ENCODE measurements at places on chromosomes 12 and 14.

- no peak for DNase-seq
Measured at GRCh38 chr12:16346958-16347357, 487 bp upstream of the MGST1 start.

DNA sequence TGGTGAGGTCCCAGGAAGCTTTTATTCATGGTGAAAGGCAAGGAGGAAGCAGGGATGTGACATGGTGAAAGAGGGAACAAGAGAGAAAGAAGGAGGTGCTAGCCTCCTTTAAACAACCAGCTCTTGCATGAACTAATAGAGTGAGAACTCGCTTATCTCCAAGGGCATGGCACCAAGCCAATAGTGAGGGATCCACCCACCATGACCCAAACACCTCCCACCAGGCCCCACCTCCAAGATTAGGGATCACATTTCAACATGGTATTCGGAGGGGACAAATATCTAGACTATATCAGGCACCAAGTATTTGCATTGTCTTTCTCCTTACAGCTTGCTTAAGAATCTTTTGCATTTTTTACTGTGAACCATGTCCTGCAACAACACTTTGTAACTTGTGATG is 91.9 kb upstream of the DHRS4 start:
- DNase-seq, result peak; percentile 15

GRCh38 chr14:32366986-32367385 is 37.9 kb downstream of the AKAP6 start:
- peak; percentile 59 for DNase-seq

DNA sequence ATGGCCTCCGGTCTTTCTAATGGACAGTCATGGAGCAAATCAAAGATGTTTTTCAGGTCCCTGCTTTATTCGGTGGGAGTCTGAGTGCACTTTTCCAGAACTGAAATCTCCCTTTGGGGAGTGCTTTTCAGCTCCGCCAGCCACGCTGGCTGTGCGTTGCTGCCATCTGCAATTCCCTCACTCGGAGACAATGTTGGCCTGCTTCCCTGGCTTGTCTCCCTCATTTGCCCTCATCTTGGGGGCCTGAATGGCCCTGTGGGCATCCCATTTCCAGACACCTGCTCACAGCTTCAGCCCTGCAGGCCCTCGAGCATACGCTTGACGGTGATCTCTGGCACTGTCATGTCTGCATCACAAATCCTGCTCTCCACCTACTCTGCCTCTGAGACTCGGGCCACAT is 103.8 kb downstream of the CCDC92 start:
- no peak for DNase-seq

GRCh38 chr14:90398315-90398839 is 1.5 kb downstream of the CALM1 start:
- peak; percentile 38 for DNase-seq

DNA sequence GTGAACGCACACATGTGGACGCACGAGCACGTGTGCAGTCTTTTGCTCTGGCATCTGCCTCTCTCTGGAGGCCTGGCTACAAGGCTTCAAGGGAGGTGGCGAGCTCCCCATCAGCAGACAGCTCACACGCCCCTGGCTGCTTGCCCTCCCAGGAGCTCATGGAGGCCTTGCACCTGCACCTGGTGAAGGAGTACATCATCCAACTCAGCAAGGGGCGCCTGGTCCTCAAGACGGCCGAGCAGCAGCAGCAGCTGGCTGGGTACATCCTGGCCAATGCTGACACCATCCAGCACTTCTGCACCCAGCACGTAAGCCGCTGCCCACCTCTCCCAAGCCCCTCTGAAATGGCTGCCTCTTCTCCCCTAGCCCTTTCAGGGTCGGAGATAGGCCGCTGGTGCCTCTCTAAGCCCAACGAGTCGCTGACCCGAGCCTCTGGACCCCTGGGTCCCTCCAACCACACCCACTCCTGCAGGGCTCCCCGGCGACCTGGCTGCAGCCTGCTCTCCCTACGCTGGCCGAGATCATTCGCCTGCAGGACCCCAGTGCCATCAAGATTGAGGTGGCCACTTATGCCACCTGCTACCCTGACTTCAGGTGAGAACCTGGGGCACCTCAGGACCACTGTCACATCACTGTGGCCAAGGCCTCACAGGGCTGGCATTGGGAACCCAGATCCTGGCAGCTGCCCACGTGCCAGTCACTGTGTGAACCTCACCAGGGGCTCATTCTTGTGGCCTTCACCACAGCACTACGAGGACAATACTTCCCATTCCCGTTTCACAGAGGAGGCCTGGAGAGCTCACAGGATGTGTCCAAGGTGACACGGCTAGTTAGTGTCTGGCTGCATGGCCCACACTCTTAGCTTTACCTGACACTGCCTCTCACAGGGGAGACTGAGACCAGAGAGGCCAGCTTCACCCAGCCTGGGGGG is 10.2 kb downstream of the TNFAIP2 start:
- DNase-seq, result no peak

GRCh38 chr12:5784462-5785130 is 160.5 kb downstream of the ANO2 start:
- DNase-seq, result no peak

DNA sequence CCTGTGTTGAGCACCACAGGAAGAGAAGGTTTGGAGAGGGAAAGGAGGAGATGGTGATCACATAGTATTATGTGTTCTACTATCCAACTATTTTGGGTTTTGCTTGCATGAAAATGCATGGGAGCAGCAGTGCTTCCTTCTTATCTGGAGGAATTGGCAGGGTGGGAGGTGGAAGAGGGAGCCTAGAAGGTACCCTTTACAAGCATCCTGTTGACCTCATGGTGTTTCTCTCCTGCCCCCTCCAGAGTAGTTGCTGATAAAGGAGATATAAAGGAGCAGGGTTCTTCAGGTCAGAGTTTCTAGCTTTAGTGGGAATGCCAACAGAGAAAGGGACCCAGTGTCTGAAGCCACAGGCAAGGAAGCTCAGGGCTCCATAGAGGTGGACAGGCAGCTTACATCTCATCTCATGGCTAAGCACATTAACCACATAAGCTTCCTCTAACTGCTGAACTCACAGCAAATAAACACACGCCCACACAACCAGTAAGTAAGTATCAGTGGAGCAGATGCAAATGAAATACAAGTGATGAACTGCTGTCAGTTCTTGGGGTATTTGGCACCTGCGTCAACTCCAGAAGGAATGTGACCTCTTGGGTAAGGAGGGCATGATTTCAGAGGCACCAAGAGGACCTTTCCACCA is 174.2 kb upstream of the SLC38A2 start:
- DNase-seq, result no peak

GRCh38 chr12:85697003-85697402 is 139.2 kb downstream of the RASSF9 start:
- no peak for DNase-seq

- peak; percentile 53 for DNase-seq
Measured at GRCh38 chr14:101103321-101103901, 199.9 kb upstream of the RTL1 start.

DNA sequence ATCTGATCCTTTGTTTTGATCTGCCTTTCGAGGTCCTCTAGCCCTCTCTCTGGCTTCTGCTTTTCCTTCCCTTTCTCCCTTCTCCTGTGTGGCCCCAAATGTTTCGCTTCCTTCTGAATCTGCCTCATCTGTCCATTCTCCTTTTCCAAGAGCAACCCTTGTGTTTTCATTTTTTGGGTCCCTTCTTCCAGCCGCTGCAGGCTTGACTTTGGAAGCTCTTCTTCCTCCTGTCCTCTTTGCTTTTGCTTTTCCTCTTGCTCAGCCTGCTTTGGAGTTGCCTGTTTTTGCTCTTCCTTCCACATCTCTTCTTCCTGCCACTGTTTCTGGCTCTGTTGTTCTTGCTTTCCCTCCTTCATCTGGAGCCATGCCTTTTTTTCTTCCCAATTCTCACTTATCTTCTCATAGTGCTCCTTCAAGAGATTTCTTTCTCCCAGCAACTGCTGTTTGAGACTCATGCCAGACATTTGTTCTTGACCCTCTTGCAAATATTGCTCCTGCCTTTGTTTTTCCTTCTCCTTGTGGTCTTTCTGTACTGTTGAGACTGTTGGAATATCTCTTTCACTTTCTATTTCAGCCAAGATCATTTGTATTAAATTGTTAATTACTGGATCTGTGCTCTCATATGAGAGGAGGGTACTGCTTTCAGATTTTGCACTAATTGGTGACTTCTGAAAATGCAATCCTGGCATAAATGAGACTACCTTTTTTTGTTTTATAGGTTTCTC is 42.4 kb downstream of the FAM186A start:
- DNase-seq, result no peak

DNA sequence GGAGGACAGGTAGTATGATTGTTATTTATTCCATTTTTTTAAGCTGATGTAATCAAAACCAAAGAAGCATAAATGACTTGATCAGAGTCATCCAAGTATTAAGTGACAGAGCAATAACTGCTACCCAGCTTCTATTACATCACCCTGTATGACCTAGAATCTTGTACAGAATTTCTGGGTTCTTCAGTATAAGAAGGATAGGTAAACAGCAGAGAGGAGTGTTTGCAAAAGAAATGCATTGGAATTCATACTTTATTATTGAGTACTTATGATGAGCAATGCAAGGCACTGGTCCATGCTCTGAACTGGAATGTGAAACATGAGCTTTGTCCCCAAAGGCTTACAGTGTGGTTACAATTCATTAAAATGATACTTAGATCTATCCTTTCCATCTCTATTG is 916.8 kb downstream of the DIO2 start:
- no peak for DNase-seq

DNA sequence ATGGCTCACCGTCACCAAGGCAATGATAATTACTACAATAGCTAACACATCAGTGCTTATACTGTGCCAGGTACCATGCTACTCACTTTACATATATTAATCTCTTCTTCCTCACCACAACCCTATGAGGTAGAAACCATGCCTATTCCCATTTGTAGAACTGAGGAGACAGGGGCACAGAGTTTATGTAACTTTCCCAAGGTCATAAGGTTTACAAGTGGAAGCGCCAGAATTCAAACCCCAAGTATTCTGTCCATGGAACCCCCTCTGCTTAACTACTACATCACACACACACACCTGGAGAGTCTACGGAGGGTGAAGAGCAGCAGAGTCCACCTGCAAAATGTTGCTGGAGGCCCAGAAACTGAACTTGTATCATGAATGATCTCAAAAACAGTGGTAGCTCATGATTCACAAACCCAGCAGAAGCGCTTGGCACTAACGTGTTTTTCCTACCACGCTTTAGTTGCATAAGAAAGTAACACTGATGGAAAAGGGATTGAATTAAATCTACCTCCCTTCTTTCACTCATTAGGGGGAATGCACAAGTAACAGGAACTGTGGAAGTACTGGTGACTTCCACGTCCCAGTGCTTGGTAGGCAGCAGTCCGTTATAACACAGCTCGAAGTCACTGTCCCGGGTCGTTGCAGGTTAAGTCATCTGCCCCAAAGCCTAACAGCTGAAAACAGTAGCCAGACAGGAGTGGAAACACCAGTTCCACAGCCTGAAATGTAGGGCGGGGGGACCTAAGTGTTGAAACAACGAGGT is 2.0 kb downstream of the ITPR2 start:
- DNase-seq, result peak; percentile 6

GRCh38 chr12:96044943-96045290 is 9.5 kb upstream of the LTA4H start:
- no peak for DNase-seq

DNA sequence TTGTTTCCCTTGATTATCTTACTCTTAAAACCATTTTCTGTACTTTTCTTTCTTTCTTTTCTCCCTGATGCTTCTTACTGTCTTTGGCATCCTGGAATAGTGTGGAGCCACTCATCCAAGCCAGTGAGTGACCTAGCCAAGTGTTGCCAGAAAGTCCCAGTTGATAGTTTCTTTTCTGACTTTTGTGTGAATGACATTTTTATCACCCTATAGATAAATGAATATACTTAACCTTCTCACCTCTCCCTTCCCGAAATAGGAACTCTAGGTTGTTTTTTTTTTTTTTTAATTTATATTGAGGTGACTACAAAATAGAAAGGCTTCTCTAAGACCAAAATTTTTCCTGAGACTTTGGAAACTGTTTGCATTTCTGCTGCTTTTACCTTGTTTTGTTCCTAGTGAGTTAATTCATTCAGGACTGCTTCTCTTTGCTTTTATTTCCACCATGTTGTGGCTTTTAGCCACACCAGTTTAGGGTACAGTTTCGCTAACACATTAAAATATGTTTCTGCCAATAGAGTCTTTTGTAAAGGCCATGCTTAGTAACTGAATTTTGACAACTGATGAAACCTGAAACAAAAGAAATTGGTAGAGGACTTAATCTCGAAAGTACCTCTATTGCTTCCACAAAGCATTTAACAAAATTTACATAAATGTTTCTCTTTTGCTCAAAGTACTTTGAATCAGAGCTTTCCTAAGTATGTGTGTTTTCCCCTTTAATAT is 194.6 kb downstream of the ERC1 start:
- DNase-seq, result no peak

DNA sequence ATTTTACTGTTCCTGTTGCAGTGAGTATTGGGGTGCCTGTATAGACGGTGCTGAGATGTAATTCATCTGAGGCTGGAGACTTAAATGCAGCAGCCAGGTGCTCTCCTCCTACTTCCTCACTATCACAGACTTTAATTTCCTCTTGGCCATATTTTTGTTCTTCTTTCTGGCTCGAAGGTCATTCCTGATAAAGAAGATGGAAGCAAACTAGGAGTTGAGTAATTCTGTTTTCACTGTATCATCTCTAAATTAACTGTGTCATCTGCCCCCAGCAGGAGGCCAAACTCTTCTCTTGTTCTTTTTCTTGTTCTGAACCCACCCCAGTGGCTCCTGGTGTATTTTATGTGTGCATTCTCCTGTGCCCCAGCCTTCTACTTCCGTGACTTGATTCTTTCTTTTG is 141.7 kb upstream of the ARHGAP5 start:
- DNase-seq, result no peak

- DNase-seq, result no peak
Measured at GRCh38 chr12:62860501-62861411, 74.2 kb downstream of the PPM1H start.

DNA sequence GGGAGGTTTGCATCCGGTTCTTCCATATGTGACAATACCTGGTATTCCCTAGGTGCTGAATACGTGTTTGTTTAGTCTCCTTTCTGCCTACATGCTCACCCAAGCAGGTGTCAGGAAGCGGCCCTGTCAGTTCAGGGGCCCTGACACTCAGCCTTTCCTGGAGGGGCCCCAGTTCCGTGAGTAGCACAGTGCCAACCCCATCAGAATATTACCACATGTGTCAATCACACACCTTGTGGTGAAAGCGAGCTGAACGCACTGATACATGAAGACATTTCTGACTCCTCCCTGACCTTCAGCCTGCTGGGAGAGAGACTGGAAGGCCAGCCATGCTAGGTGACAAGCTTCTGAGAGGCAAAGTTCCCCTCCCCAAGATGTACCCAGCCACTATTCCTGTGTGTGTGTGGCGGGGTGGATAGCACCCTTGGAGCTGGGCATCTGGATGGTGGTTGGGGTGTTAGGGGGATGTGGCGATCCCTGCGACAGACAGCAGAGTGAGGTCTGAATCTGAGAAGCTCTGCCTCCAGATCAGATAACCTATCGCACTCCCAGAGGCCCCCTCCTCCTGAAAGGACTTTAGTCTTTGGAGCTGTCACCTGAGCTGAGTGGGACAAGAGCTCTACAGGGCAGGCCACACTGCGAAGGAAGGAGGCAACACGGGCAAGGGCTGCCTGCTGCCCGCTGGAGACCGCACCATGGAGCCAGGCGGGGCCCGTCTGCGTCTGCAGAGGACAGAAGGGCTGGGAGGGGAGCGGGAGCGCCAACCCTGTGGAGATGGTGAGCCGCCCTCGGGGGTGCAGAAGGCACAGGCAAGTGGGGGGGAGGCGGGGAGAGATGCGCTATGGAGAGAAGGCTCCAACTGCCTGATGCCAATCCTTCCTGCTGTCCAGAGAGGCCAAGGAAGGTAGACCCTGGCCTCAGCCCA is at the start of gene SOAT2:
Gene SOAT2 (plus strand): TSS at position 604 of the 925 bp plus-strand sequence. CDS start 92 bp downstream, at position 696.
- DNase-seq, result no peak
